ENCODE measurements at places on chromosomes 16 and 17.

GRCh38 chr16:84806256-84806889 lies 13.4 kb upstream of the CRISPLD2 start:
- DNase-seq, result no peak

GRCh38 chr17:30238387-30239088 lies 3.0 kb upstream of the SLC6A4 start:
- no peak for DNase-seq

DNA sequence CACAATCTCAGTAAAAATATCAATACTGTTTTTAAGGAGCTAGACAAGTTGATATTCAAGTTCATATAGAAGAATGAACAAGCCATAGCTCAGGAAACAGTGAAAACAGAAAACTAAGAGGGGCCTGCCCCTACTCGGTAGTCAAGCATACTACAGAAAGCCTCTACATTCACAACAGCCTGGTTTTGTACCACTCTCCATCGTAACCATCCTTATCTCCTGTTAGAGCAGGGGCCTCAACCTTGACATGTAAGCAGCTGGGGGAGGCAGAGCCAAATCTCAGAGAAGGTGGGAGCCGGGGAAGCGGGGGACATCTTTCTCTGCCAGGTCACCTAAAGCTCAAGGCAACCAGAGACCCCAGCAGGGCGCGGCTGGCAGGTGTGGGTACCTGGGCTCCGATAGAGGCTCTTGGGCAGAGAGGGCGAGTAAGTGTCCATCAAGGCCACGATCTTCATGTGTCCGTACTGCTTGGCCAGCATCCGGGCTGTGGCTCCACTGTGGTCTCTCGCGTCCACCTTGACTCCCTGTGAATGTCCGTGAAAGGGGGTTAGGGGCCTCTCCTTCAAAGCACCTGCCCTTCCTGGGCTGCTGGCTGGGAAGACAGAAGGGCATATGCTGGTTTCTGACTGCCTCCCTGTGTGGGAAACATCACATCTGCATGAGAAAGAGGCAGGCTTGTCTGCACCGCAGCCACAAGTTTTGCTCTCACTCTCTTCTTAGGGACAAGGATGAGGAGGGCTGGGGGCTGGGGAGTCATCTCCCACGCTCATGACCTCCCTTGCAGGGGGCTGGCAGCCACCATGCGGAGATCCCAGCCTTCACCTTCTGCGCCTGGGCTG lies 20.2 kb downstream of the ANKS3 start:
- no peak for DNase-seq

DNA sequence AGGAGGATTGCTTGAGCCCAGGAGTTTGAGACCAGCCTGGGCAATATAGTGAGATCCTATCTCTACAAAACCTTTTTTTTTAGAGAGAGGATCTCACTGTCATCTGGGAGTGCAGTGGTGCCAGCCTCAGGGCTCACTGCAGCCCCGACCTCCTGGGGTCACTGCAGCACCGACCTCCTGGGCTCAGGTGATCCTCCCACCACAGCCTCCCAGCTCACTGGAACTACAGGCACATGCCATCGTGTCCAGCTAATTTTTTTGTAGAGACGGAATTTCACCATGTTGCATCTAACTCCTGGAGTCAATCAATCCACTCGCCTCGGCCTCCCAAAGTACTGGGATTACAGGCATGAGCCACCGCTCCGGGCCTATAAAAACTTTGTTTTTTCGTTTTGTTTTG lies 15.4 kb downstream of the MAPK8IP3 start:
- DNase-seq, result no peak

- peak; percentile 28 for DNase-seq
Observed at GRCh38 chr16:528111-529011, 849 bp downstream of the CAPN15 start.

GRCh38 chr17:16269658-16270057 lies 52.6 kb downstream of the PIGL start:
- DNase-seq, result no peak

DNA sequence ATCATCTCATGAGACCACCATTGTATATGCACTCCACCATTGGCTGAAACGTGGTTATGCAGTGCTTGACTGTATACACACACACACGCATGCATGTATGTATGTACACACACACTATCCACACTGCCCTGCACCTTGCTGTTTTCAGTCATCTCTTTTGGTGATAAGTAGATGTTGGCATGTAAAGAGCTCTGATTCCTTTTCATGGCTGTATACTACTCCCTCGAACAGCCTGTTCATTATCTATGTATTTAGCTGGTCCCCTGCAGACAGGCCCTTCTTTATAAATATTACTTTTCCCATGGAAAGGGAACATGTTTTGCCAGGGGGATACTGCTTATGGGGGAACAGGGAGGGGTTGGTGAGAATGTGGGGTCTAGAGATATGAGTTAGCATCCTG lies 349.4 kb downstream of the FOXL1 start:
- DNase-seq, result no peak

All from CD4-positive, alpha-beta T cell treated with Interleukin-12 subunit alpha and Interleukin-12 subunit beta, for 1 hour (primary cell).